ENCODE measurements at places on chromosomes 7 and 10.

DNA sequence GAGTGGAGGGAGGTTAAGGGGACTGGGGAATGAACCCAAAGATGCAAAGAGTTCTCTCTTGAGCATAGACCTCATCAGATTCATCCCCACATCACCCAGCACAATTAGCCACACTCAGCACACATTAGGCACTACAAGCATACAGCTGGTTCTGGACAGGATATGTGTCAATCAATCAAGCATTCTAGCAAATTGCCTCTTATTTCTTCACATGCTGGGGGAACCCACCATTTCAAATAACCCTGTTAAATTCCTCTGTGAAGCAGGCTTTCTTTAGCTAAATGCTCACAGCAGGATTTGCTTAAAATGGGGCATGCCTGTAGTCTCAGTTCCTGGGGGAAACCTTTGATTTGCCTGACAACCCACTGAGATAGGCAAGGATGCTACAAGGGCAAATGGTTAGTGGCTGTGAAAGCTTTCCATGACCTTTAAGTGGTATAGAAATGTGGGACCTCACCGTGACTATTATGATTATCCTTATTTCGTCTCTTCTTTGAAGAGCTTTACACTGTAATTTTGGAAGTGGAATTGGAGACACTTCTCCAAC, 193.4 kb upstream of the ZMIZ1 start:
- peak; percentile 33 for DNase-seq

DNA sequence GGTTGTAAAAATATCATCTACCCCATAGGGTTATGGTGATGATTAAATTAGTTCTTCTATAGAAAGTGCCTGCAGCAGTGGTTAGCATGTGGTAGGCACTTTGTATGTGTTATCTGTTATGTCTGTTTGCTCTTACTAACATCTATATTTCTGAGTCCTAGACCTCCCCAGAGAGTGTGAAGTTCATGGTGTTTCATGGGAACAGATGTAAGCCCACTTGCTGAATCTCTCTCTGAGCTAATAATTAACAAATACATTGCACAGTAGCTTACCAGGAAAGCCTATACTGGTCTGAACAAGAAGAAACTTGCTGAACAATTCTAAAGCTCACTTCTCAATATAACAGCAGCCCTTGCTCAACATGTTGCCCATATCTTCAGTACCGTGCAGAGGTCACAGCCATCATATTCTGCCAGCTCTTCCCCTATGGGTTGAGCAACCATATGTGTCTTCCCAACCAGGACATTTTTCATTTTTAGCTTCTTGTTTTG, 100.1 kb downstream of the NPSR1 start:
- no peak for DNase-seq

GRCh38 chr7:96739609-96740008, 30.0 kb upstream of the SEM1 start:
- DNase-seq: no peak

- peak; percentile 82 for DNase-seq
These were observed at the start of gene ADRB1 for GRCh38 chr10:114043532-114044246. TSS of gene ADRB1 (plus strand) at chr10:114043866. CDS start at chr10:114044133, 267 bp downstream.

DNA sequence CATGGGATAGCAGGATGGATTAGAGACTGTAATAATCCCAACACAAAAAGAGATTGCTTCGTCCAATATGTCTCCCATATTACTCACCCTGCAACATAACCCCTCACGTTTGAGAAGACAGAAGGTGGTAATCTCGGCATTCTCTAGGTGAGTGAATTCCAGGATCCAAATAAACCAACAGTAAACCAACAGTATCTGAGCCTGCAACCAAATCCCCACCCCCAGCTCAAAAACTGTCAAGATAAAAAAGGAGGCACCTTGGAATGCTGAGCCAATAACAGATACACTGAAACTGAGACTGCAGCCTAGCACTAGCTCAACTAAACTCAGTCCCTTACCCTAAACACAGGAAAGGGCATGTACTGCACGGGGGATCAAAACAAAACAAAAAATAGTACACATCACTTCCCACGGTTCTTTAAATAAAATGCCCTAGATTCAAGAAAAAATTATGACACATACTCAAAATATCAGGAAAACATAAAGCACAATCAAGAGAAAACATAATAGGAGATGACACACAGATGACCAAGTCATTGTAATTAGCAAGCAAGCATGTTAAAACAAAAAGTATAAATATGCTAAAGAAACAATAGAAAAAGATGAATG, 28.0 kb downstream of the IPMK start:
- DNase-seq: no peak

All from ecto neural progenitor cell (in vitro differentiated cells).